ENCODE measurements at places on chromosomes 4 and X.
A peak's percentile ranks its signal among the peaks of the same experiment; 100 is the strongest.

GRCh38 chrX:44082829-44083228 is 109.6 kb upstream of the NDP start:
- DNase-seq: no peak

DNA sequence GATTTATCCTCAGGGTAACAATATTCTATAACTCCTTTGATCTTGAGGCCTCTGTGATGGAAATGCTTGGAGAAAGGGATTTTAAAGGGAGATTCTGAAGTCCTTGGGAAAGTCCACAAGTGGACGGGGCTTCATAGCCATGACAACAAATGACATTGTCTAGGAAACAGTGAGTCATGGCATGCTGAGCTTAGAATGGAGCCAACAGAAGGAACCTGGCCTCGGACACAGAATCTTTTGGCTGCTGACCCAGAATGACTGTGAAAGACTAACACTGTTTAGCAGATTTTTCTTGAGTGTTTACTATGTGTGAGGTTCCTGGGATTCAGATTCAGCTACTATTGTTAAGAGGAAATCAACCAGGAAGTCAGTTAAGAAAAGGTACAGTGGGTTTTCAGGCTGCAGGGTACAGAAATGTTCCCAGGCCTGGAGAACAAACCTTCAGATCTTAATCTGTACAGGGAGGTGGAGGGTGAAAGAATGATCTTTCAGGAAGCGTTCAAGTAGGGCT is 18.1 kb upstream of the CXCL2 start:
- DNase-seq: no peak

DNA sequence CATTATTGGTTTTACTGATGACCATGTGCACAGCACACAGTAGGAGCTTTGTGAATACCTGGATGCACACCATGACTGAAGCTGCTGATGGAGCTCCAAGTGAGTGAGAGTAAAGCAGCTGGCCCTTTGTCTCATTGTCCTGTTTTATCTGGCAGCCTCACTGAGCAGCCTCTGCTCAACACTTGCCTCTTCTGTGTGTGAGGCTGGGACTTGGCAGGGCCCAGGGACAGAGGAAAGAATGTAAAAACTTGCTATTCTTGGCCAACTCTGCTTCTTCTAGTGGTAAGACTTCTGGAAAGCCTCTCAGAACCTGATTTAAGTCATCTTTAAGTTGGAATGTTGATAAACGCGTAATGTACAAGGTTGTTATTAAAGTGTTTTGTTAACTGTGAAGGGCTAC is 61.4 kb downstream of the BEX1 start:
- DNase-seq: no peak

DNA sequence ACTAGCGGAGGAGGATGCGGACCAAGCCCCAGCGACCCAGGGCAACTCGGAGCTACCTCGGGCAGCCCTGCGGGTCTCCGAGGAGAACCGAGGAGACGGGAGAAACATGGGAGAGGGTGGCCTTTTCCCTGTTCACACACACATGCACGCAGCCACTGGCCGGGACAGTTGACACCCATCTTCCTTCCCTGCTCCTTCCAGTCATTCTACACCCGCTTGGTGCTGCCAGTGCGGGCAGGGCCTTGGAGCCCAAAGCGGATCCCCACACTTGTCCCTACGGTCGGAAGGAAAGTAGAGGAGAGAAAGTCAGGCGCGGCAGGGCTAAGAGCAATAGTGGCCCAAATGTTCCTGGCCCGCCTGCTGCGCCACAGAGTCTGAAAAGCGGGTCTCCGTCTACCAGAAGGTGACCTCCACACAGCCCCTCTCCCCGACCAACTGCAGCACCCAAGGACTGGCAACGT is 1.1 kb upstream of the PPP3CA start:
- peak; percentile 16 for DNase-seq

GRCh38 chrX:134172588-134173259 is 64.3 kb upstream of the CCDC160 start:
- peak; percentile 6 for DNase-seq

DNA sequence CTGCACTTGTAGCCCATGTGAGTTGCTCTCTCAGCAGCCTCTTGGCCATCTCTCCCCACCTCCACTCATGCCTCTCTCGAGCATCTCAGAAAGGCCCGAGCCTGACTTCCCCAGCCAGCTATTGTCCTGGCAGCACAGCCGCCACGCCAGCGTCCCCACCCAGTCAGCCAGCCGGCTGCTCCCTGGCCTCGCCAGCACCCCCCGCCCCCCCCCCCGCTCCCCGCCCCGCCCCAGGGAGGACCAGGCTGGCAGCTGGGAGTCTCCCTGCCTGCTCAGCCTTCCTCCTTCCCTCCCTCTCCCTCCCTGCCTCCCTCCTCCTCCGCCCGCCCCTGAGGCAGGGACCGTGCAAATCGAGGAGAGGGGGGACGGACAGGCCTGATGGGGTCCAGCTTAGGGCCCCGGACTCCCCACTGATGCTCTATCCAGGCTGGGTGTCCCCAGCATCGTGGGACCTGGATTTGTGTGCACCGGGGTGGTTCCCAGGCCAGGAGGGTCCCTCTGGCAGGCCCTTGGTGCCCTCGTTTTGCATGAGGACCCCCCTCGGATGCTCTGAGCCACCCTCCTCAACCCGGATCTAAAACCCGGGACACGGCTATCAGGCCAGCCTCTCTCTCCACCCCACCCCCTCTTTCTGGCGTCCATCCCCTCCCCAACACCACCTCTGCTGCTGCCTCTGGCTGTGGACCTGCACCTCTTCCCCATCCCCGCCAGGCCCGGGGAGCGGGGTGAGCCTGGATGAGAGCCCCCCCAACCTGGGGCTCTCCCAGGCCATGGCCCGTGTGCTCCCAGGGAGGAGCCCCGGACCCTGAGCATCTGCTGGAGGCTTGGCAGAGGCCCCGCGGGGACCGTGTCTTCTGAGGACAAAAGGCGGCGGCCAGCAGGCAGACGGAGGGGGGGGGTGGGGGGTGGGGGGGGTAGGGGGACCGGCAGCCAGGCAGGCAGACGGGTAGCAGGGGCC is at the start of gene GPR173:
GPR173 (plus strand) TSS at position 621 of the 958 bp plus-strand sequence. CDS start 27,833 bp downstream, outside the sequence.
- DNase-seq: no peak

GRCh38 chrX:150200820-150201287 is 162.3 kb upstream of the MAMLD1 start:
- peak; percentile 2 for DNase-seq

DNA sequence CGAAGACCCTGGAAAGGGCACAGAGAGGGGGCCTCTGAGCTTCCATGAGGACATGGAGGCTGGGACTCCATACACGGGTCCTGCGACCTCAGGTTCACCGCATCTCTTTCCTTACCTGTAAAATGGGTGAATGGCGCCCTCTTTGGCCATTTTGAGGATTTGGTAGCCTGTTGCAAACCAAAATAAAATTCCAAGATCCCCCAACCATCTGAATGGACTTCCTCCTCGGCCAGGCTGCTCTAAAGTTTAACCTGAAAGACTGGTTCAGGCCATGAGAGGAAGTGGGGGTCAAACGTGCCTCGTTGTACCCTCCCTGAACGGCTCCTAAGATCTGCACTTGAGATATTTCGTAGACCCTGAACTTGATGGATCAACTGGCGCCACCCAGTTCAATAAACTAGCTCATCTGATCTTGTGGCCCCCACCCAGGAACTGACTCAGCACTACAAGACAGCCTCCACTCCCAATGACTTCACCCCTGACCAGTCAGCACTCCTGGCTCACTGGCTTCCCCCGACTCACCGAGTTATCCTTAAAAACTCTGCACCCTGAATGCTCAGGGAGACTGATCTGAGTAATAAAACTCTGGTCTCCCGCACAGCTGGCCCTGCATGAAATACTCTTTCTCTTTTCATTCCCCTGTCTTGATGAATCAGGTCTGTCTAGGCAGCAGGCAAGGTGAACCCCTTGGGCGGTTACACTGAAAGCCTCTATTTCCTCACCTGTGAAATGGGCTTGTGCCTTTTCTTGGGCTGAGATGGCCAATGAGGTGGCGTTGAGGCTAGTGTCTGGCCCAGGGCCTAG is 32.9 kb upstream of the GPR78 start:
- no peak for DNase-seq

DNA sequence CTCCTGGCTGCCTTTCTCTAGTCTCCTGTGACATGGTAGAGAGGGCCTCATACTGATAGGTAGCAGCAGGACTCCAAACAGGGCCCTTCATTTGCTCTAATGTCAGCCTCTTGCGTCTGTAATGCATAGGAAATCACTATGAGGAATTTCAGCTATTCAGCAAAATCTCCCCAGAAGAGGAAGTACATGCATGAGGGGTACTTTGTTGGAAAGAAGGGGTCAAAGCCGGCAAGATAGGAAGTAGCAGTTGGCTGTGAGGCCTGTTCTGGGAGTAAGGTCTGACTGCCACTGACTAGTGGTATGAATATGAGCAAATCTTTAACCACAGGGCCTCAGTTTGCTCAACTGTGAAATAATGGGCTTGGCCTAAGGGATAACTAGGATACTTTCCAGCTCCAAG is 283.2 kb downstream of the ARHGAP10 start:
- DNase-seq: no peak

- DNase-seq: no peak
These were observed 354.1 kb downstream of the GPM6A start for GRCh38 chr4:175457956-175458355.

DNA sequence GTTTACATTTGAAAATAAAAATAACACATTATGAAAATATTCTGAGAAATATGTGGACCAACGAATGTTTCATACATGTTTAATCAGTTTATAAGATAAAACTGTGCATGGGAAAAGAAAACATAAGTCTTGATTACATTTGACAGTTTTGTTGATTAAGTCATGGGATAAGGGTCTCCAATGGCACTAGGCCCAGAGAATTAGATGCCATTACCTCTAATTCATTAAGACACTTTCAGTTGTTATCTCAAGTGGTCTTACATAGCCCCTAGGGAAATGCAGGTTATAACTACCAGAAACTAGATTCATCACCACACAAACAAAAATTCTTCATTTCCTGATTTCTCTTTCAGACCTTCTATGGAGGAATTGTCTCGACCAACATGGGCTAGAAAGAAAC is 300.8 kb downstream of the PCDH7 start:
- no peak for DNase-seq

GRCh38 chrX:39487969-39488330 is 609.8 kb downstream of the BCOR start:
- DNase-seq: no peak

GRCh38 chr4:180430283-180430682 is 1812.9 kb upstream of the TENM3 start:
- no peak for DNase-seq

DNA sequence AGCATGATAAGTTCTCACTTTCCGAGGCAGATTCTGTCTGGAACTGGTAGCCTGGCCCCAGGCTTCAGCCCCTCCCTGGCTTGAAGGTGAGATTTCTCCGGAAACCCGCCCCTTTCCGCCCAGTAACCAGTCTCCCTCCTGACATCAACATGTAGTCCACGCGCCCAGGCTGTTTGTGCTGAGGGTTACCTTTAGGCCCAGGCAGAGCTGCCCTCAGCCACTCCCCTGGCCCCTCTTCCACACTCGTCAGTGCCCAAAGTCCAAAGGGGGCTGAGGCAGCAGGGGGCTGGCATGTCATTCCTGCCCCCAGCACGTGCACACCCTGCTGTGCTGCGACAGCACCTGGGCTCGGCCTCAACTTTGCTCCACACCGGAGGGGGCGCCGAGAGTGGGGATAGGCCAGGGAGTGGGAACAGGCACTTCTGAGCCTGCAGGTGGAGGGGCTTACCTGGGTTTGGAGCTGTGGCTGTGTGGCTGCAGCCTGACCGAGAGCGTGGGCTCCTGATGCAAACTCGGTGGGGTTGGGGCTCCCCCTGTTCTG is 69.5 kb upstream of the ANK2 start:
- DNase-seq: no peak

DNA sequence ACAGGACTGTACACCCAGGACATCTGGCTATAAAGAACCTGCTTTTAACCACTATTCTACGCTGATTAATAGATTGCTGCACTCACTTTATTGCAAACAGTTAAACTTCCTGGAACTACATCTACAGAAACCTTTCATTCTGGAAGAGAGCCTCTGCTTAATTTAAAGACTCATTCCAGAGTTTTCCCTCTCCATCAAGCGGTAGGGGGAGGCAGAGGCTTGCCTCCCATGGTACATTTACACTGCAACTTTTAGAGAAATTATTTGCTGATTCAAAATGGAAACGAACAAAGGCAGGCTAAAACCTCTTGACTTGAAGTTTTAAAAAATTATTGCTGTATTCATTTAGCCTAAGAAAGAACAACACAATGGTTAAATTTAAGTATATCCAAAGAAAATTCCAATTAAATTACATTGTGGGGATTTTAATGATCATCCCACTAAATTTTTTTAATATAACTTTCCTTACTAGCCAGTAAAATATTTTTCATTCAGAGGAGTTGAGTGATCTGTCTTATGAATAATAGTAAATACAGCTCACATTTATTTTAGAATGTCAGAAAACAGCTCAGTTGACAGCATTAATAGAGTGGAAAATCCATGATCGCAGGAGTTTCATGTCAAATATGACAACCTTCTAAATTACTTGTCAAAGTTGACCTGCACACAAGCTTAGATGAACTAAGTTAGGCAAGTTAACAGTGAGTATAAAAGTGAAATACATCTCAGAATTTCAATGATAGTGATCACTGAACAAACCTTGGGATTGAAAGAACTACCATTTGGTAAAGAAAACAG is 46.3 kb upstream of the PCDH10 start:
- DNase-seq: no peak

- DNase-seq: no peak
These were observed 176.9 kb upstream of the ARSJ start for GRCh38 chr4:114156371-114156770.

GRCh38 chrX:17473021-17473420 is 98.0 kb downstream of the NHS start:
- DNase-seq: no peak

DNA sequence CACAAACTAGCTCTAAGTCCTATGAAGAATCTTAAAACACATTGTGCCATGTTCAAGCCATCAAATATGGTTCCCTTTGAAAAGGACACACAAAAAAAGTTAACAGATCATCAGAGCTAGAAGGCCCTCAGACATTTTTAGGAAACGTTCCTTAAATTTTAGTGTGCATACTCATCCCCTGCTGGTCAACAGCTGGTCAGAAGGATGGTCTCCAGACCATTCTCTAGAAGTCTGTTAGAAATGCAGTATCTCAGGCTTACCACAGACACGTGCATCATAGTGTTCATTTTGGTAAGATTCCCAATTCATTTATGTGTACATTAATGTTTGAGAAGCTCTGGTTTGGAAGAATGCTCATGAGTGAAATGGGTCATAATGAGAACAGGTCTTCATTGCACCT is 523.1 kb downstream of the INPP4B start:
- no peak for DNase-seq

GRCh38 chr4:38166082-38166481 is 205.9 kb downstream of the PTTG2 start:
- DNase-seq: no peak

DNA sequence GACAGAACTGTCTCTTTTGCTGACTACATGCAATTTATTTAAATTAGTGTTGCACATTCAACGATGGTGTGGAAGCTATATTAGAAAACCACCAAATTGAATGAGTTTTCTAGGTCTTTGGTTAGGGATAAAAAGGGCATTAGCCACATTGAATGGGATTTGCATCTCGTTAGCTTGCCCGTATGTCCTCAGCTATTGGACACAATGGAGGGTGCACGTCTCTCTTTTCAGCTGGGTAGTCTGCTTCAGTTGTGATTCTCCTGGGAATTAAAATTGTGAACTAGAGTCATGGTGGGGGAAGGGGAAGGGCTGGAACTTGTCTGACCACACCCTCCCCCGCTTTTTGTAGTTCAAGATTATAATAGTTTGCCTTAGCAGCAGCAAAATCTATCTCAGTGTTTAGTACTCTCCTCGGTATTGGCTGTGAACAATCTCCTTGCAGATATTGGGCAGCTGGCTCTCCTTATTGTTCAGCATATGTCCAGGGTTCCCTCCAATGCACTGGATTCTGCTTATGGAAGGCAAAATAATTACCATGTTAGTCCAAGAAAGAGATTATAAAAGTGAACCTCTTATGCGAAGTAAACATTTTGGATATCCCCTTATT is 23.3 kb downstream of the TRIM2 start:
- no peak for DNase-seq

- DNase-seq: no peak
These were observed 1901.3 kb upstream of the TENM3 start for GRCh38 chr4:180341926-180342325.
